Activated T-helper 1 cell treated with anti-CD3 and anti-CD28 coated beads, Interleukin-12 subunit alpha, Interleukin-12 subunit beta, Interleukin-2, Interleukin-4 antibody, amounts not matched to agents 30 ng/mL and 10 ng/mL and 1 ng/mL, durations not matched to agents 14 hours and 24 hours and 36 hours (primary cell): ENCODE measurements at places on chromosomes 6 and 20. TPM values are rescaled to one million over a fixed set of nuclear protein-coding genes. Genes with fewer than 3 reads are reported as not detected.

The C20orf141 gene
- total RNA-seq, result not detected in 2 replicates

The KHDC1L gene
- not detected in 2 replicates for total RNA-seq

The SLC22A2 gene
- total RNA-seq, result not detected in 2 replicates

- peaks cover 14% of the 10 kb centered on the region for H3K4me1 ChIP-seq
- peak; percentile 33 for DNase-seq
Observed at GRCh38 chr20:51220293-51220706, 197.4 kb upstream of the KCNG1 start.

DNA sequence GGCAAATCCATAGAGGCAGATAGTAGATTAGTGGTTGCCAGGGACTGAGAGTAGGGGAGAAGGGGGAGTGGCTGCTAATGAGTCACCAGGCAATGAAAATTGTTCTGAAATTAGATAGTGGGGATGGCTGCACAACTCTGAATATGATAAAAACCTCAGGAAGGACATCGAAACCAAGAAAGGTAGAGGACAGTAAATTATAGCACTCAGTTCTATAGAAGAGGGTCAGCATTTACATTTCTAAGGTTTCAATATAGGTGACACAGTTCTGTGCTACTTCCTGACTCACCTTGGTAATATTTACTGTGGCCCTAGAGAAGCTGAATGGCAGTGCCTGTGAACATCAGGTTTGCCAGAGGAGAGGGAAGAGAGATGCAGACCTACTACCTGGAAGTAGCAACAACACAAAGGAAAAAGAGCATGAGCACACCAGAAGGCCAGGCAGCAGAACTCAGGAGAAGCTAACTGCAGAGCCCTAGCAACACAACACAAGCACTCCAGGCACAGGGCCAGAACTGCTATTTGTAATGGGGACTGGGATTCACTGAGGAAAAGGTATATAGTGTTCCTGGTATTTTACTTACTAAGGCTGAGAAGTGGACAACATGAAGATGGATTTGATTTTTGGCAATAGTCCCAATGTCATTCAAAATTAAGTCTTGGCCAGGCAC lies 75.9 kb downstream of the PLCG1 start:
- H3K4me3 ChIP-seq, result no peak overlapping the region
- H3K27me3 ChIP-seq, result no peaks in the 10 kb centered on the region
- H3K27ac ChIP-seq, result no peak overlapping the region
- H3K4me1 ChIP-seq, result no peaks in the 10 kb centered on the region

DNA sequence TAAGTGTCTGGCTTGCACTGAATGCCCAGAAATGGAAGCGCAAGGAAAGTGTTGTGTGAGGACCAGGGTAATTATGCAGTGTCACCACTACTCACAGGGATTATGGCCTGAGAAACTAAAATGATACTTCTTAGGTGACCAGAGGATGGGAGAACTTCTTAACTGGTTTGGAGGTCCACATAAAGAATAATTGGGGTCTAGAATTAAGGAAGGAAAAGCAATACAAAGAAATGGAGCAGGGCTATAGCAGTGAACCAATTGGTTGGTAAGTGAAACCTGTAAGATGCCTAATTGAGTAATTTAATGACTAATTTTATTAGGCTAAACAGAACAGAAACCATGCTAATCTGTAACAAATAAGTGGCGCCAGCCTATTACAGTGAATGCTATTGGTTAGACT lies 5.3 kb downstream of the TSPYL4 start:
- no peak overlapping the region for H3K4me3 ChIP-seq
- peaks cover 7% of the 10 kb centered on the region for H3K4me1 ChIP-seq
- H3K27ac ChIP-seq, result no peak overlapping the region
- H3K27me3 ChIP-seq, result no peaks in the 10 kb centered on the region
- DNase-seq, result no peak
- H3K36me3 ChIP-seq, result peaks cover 14% of the 10 kb centered on the region
